ENCODE measurements at places on chromosomes 6 and 20. TPM values are rescaled to one million over a fixed set of nuclear protein-coding genes. Genes with fewer than 3 reads are reported as not detected.

PPP1R3D gene
- total RNA-seq = 7.4 TPM

TTPAL gene
- 8.8 TPM for total RNA-seq

FGD2 gene
- not detected for total RNA-seq

ID4 gene
- total RNA-seq = 13.6 TPM

ELOVL4 gene
- total RNA-seq = 1.3 TPM

BIRC7 gene
- not detected for total RNA-seq

RIMS4 gene
- total RNA-seq = not detected

PPIL6 gene
- total RNA-seq = 0.29 TPM

PROKR2 gene
- total RNA-seq = not detected

MMP24 gene
- total RNA-seq = 0.50 TPM

RAMACL gene
- total RNA-seq = 0.24 TPM

SPATA25 gene
- total RNA-seq = not detected

SLC26A8 gene
- not detected for total RNA-seq

SPDEF gene
- not detected for total RNA-seq

SIRPD gene
- not detected for total RNA-seq

MRPS18A gene
- total RNA-seq = 57.6 TPM

TSPO2 gene
- not detected for total RNA-seq

ADAM33 gene
- not detected for total RNA-seq

TPX2 gene
- total RNA-seq = 212 TPM

DNA sequence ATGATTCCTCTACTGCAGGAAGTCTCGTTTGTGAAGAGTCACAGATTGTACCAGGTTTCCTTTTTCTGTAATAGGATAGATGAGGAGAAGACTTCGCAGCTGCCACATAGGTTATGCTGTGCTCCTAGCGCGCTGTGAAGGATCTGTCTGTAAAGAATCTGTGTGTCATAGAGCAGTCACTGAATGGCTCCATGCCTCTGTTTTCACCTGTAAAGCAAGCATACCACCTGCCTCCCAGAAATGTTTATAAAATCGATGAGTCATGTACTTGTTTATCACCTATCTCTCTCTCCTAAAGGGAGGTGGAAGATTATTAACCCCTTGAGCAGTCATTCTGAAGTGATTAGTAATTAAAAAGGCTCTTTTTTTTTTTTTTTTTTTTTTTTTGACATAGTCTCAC, 86.6 kb downstream of the TFAP2B start:
- no peak for DNase-seq

DNA sequence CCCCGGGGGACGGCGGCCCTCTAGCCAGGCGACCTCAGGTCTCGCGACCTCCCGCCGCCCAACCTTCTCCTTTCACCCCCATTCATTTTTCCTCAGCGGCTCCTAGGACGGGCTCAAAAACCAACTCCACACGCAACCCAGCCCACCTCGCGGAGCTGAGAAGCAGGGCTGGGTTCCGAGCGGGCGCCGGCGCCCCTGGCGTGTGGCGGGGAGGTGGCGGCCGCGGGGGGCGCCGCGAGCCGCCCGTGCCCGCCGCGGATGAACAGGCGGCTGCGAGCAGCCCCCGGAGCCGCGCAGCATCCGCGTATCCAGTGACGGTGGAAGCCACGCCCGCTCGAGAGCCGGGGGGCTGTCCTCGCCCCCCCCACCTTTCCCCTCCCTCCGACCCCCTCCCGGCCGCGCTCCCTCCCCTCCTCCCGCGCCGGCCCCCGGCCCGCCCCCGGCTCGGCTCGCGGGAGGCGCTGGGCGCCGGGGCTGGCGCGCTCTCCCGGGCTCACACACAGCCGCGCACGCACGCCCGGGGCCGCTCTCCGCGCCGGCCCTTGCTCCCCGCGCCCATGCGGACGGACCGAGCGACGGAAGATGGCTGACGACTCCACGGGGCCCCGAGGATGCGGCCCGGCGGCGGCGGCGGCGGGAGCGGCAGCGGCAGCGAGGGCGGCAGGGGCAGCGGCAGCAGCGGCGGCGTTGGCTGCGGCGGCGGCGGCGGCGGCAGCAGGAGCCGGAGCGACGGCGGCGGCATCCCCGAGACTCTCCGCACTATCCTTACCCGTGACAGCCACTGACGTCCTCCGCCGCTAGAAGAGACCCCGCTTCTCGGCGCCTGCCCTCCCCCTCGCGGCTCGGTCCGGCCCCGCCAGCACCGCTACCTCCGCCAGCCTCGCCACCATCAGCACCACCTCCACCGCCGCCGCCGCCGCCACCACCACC, at the start of gene SOBP:
SOBP (plus strand) TSS at position 482 of the 930 bp plus-strand sequence. CDS start 500 bp downstream, outside the sequence.
- peak; percentile 53 for DNase-seq

GRCh38 chr6:105733556-105734162, 330.8 kb upstream of the PREP start:
- DNase-seq = no peak

GRCh38 chr6:71403422-71404134, 115.0 kb downstream of the OGFRL1 start:
- DNase-seq = peak; percentile 40

DNA sequence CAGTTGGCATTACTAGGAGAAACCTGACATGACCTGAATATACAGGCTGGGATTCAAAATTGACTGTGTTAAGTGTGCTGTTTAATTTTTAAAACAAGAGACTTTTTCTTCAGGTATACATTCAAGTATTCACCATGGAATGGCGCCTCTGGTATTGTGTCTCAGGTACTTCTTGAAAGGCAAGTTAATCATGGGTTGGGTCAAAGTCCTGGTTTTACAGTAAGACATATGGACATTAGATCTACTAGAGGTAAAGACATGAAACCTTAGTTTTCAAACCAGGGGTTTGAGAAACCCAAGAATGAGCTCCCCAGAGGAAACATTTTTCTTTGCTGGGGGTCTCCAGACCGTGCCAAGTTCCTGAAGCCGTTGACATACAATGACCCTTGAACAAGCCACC, 232.4 kb downstream of the SAMD5 start:
- DNase-seq = no peak

DNA sequence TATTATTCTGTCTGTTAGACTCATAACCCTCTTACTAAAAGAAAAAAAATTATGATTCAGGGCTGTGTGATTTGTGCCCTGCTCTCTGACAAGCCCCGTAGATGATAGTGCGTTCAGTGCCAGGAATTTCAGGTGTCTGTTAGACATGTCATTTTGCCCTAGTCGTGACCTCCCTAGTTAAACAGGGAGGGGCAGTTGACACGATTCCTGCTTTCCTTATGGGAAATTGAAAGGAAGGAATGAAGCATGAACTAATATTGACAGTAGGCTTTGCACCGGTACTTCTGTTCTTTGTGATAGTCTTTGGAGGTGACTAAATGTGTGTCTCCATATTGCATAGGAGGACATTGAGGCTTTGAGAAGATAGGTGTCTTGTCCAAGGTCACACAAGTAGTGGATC, 26.3 kb downstream of the RPRD1B start:
- no peak for DNase-seq

- DNase-seq = no peak
These were observed 6.4 kb downstream of the MYLK4 start for GRCh38 chr6:2744209-2744771.

DNA sequence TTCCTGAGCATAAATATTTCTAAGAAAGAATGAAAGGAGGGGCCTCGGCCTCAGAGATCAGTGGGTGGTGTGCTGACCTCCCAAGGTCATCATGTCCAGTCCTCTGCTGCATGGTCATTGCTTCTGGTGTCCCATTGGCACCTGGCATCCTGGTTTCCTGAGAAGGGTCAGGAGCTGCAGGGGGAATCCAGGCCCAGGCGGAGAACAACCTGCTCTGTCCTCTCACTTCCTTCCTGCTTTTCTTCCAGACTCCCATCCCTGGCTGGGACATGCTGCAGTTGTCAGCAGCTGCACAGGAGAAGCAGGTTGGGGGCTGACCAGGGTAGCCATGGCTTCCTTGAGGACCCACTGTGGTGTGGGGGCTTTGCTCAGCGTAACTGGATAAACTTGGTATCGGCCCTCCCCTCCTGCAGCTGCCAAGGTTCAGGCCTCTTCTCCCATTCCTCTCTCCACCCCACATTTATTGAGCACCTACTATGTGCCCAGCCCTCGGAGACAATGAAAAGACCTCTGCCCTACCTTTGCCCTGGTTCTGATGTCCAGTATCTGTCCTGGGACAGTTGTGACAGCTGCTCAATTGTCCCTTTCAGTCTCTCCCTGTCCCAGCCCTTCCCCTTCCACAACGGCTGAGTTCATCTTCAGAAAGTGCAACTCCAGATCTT, 155.2 kb downstream of the CEBPB start:
- no peak for DNase-seq

- no peak for DNase-seq
These were observed 271.5 kb upstream of the KCNQ5 start for GRCh38 chr6:72350296-72350881.

- peak; percentile 38 for DNase-seq
These were observed 45.3 kb upstream of the PRELID3B start for GRCh38 chr20:59087829-59088433.

DNA sequence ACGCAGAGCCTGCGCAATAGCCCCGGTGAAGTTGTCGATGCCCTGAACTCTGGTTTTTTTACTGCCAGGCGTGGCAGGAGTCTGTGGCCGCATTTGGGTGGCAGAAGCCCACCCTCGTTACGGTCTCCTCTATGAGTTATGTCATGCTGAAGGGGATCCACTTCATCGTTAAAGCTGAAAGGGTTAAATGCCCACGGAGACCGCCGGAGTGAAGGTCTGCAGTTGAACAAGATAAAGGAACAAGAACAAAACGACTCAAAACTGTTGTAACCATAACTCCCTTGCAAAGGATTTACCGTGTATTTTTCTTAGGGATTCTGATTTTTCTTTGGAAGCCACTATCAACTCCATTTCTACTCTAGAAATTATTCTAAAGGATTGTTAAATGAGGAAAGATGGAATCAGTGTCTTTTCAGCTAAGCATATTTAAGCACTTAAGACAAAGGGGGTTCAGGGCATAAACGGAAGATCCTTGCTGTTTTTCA, 501 bp upstream of the ELOVL5 start:
- no peak for DNase-seq

- DNase-seq = no peak
These were observed 35.4 kb upstream of the E2F3 start for GRCh38 chr6:20366082-20366830.

- no peak for DNase-seq
These were observed 78.0 kb upstream of the ELOVL5 start for GRCh38 chr6:53426667-53427270.

DNA sequence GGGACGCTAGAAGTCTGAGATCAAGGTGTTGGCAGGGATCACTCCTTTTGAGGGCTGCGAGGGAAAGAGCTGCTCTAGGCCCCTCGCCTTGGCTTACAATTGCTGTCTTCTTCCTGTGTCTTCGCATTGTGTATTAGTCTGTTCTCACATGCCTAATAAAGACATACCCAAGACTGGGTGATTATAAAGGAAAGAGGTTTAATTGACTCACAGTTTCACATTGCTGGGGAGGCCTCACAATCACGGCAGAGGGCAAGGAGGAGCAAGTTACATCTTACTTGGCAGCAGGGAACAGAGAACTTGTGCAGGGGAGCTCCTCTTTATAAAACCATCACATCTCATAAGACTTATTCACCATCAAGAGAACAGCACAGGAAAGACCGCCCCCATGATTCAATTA, 102.5 kb upstream of the ASF1A start:
- DNase-seq = no peak

GRCh38 chr20:43446361-43446879, 11.3 kb upstream of the SRSF6 start:
- no peak for DNase-seq

GRCh38 chr20:12557224-12557623, 451.5 kb upstream of the SPTLC3 start:
- no peak for DNase-seq

- DNase-seq = no peak
These were observed 767.1 kb downstream of the KIF16B start for GRCh38 chr20:15806105-15806504.

GRCh38 chr6:137044366-137045221, at the start of gene IL20RA:
IL20RA (minus strand) TSS chr6:137044965; CDS start chr6:137044728, 237 bp downstream.
- no peak for DNase-seq

DNA sequence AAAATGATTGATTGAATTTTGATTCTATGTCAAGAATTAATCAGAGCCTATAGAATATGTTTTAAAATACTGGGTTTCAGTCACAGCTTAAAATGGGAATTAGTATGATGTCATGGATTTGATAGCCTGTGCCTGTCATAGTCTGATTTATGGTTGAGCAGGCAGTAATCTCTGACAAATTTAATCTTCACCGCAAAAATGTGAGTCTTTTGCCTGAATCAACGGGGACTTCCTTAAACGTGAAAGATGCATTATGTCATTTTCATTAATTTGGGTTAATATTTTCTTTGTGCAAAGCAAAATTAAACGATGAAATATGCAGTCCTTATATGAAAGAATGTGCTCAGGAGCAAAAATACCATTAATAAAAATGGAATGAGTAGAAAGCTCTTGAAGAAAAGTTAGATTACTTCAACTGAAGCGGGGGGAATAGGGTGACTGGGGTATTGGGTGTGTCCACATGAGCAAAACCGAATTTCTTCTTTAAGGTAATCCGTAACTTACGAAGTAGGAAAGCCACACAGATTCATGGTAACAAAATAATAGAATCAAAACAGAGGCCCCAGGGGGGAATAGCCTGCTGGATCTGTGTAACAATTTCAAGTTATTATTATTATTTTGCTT, 339.6 kb upstream of the NOX3 start:
- DNase-seq = no peak

- no peak for DNase-seq
These were observed 357.9 kb upstream of the NOX3 start for GRCh38 chr6:155813548-155813947.

- DNase-seq = peak; percentile 65
These were observed 72.5 kb downstream of the B3GAT2 start for GRCh38 chr6:70884074-70884983.

GRCh38 chr6:30795549-30796293, 51.4 kb upstream of the IER3 start:
- no peak for DNase-seq

- no peak for DNase-seq
These were observed 6.6 kb upstream of the ELOVL2 start for GRCh38 chr6:11050731-11051130.

DNA sequence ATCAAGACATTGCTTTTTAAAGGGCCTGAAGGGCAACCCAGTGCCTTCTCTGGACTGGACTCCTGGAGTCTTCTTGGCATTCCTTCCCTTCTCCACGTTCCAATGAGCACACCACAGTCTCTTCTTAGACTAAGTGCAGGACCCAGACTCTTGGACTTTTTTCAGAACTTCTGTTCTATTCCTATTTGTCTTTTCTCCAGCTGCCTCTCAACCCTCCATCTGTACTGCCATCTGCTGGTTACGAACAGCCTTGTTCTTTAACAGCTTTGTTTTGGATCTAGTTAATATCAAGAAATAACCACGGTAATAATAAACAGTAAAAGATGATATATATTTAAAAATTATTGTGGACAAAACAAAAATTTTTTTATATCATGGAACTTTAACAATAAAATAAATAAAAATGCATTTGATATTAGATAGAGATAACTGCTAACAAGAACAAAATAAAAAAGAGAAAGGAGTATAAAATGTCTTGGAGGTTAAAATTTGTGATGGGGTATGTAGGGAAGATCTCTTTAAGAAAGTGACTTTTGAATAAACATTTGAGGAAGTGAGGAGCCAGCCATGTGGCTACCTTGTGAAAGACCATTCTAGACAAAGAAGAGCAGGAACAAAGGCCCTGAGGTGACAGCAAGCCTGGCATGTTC, 105.1 kb upstream of the HCRTR2 start:
- DNase-seq = no peak

- DNase-seq = no peak
These were observed 2.5 kb downstream of the NCOA7 start for GRCh38 chr6:125793280-125793679.

- DNase-seq = no peak
These were observed 51.0 kb upstream of the MLIP start for GRCh38 chr6:54060286-54060685.

- DNase-seq = no peak
These were observed 19.1 kb upstream of the FBXO9 start for GRCh38 chr6:53045891-53046673.

Measured in SJSA1 (cell line).